Aorta (tissue), 5 donors: ENCODE measurements at places on chromosomes 13 and 19. TPM values are rescaled to one million over a fixed set of nuclear protein-coding genes. Genes with fewer than 3 reads are reported as not detected.

- H3K4me3 ChIP-seq, result no peak overlapping the region
- no peaks in the 10 kb centered on the region for H3K27me3 ChIP-seq
- H3K27ac ChIP-seq, result no peak overlapping the region
- no peaks in the 10 kb centered on the region for H3K4me1 ChIP-seq
- DNase-seq, result no peak
Measured at GRCh38 chr13:80361883-80362327, 21.0 kb upstream of the SPRY2 start.

ZNF382 gene
- total RNA-seq, result 10.3 TPM

- no peaks in the 10 kb centered on the region for H3K4me1 ChIP-seq
- peak; percentile 87 for DNase-seq
- H3K4me3 ChIP-seq, result no peak overlapping the region
- no peaks in the 10 kb centered on the region for H3K36me3 ChIP-seq
- H3K27me3 ChIP-seq, result no peaks in the 10 kb centered on the region
Measured at GRCh38 chr19:1076951-1077350, 10.0 kb downstream of the ARHGAP45 start.

- no peak overlapping the region for H3K4me3 ChIP-seq
- no peak overlapping the region for H3K27ac ChIP-seq
- no peaks in the 10 kb centered on the region for H3K4me1 ChIP-seq
- DNase-seq, result no peak
Measured at GRCh38 chr13:79736356-79736755, 255.4 kb downstream of the NDFIP2 start.

EDDM13 gene
- not detected for total RNA-seq

FCHO1 gene
- 6.9 TPM for total RNA-seq

GFY gene
- not detected for total RNA-seq

- DNase-seq, result no peak
- H3K4me3 ChIP-seq, result no peak overlapping the region
- H3K36me3 ChIP-seq, result no peaks in the 10 kb centered on the region
- H3K27ac ChIP-seq, result no peak overlapping the region
- H3K4me1 ChIP-seq, result no peaks in the 10 kb centered on the region
Measured at GRCh38 chr19:15829306-15829698, 13.8 kb upstream of the OR10H1 start.

DNA sequence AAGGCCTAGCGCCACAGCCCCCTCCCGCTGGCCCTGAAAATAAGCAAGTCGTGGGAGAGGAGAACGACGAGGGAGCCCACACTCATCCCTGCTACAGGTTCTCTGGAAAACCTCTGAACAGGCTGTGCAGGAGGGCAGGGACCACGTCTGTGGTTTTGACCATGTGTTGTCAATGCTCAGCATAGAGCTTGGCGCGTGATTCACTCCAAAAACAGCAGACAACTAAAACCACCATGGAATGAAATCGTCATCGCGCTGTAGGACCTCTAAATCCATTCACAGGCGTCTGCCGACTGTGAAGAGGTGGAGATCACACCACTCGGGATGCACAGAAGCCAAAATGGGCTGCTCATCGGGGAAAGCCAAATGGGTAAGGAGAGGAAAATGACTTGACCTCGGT lies 121.3 kb downstream of the COL4A1 start:
- peaks cover 5% of the 10 kb centered on the region for H3K36me3 ChIP-seq
- H3K4me3 ChIP-seq, result no peak overlapping the region
